ENCODE measurements at places on chromosomes 7 and 10.
A peak's percentile ranks its signal among the peaks of the same experiment; 100 is the strongest.

- no peak for DNase-seq
Measured at GRCh38 chr7:111982804-111983203, 223.4 kb downstream of the DOCK4 start.

DNA sequence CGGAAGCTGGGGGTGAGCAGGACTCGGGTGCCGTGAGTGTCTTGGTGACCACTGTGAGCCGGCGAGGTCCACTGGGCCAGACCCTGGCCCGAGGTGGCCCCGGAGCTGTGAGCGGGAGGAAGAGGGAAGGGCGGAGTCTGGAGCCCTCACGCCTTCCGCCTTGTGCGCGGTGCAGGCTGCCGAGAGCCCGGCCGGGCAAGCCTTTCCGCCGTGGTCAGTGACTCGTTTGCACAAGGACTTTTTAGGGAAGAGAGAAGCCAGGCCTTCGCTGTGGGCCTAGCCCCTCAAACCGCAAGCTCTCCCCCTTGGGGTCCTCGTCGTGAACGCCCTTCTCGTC is 40.9 kb upstream of the ZNF32 start:
- DNase-seq = no peak

DNA sequence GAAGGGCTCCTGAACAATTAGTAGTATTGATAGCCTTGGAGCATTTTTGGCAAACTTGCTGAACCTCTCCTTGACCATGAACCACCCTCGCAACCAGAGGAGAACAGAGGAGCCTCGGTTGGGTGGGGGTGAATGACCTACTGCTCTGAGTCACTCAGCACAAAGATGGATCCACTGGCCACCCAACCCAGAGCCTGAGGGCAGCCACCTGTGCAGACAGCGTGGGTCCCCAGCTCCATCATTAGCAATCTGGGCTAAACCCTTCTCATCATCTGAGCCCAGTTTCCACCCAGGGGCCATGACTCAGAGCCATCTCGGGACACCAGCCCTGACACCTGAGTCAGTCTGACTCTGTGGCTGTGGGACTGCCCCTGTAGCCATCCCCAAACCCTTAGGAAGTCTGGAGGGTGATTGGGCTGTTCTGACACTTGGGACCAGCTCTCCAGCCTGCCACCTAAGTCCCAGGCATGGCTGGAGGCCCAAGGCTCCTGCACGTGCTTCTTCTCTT is 171.8 kb upstream of the GPR26 start:
- DNase-seq = no peak

GRCh38 chr7:8254667-8255066 is 7.3 kb downstream of the ICA1 start:
- no peak for DNase-seq

- no peak for DNase-seq
Measured at GRCh38 chr10:118939211-118940007, 90.1 kb upstream of the NANOS1 start.

GRCh38 chr7:34747867-34748727 is 90.1 kb downstream of the NPSR1 start:
- DNase-seq = peak; percentile 89

GRCh38 chr7:5666361-5666760 is 115.1 kb downstream of the RNF216 start:
- no peak for DNase-seq

- DNase-seq = no peak
Measured at GRCh38 chr10:126939706-126940105, 34.5 kb downstream of the DOCK1 start.

DNA sequence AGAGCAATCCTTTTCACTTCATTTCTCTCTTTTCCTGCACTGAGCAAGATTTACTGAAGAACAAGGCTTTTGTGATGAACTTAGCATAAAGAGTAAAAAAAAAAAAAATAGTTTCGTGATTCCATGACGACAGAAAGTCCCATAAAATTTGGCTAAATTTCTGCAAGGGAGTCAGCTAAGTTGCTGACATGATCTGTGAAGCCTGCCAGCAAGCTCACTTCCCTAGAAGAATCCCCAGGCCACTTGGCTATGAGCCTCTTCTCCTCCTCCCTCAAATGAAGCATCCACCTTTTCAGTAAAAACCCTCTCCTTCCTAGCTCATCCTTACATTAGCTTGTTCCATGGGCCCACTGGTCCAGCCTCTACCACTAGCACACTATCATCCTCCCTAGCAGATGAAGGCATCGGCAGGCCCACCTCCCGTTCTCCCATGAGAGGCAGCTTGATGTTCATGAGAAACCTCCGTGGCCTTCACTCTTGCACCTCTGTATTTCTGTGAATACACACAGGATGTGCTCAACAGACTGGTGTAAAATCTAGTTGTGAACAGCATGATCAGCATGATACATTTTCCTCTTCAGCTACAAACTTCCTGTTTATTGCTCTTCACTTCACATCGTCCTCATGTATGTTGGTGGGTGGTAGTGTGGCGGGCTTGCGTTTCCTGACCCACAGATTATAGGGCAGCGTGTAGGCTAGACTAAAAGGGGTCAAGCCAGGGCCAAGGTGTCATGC is 30.9 kb downstream of the GIMAP8 start:
- no peak for DNase-seq

- no peak for DNase-seq
Measured at GRCh38 chr10:110652475-110653118, 8.5 kb downstream of the RBM20 start.

GRCh38 chr10:84270708-84271107 is 25.9 kb downstream of the RGR start:
- DNase-seq = no peak

GRCh38 chr7:11403781-11404180 is 428.2 kb downstream of the THSD7A start:
- no peak for DNase-seq

- no peak for DNase-seq
Measured at GRCh38 chr7:155377838-155378579, 79.9 kb upstream of the EN2 start.

DNA sequence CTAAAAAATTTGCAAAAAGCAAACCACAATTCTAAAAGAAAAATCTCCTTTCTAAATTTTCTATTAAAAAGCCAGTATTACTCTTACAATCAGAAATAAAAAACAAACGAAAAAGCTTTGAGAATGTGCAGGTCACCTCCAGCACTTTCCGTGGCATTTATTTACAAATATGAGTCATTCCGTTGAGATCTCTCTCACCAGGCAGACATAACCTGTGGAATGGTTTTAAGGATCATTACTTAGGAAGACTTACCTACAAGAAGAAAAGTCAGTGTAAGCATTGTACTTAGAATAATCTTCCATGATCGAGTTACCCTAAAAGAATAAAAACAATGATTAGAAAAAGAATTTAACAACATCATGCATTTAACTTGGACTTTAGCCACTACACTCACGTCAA is 3.3 kb downstream of the SUN3 start:
- no peak for DNase-seq

DNA sequence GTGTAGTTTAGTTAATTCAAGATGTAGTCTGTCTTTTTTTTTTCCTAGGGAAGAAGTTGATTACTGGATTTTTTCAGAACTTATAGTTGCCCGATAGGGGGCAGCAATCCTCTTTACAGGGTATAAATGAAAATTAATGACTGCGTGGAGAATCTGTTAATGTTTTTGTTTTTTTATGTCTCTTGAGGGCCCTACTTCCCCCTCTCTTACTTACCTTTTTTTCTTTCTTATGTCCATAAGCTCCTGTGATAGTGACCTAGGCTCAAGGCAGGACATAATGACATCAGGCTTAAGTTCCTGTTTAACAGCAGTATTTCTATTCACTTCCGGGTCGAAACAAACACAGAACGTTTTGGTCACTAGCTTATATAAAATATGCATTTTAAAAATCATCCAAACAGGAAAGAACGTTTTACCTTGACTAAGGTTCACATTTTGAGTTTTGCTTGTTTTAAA is 18.8 kb downstream of the CDC123 start:
- DNase-seq = no peak

GRCh38 chr7:134779741-134780065 is 269 bp downstream of the CALD1 start:
- no peak for DNase-seq

GRCh38 chr7:20417260-20417659 is 86.6 kb downstream of the ITGB8 start:
- no peak for DNase-seq

- no peak for DNase-seq
Measured at GRCh38 chr10:3563298-3563697, 221.7 kb downstream of the KLF6 start.

DNA sequence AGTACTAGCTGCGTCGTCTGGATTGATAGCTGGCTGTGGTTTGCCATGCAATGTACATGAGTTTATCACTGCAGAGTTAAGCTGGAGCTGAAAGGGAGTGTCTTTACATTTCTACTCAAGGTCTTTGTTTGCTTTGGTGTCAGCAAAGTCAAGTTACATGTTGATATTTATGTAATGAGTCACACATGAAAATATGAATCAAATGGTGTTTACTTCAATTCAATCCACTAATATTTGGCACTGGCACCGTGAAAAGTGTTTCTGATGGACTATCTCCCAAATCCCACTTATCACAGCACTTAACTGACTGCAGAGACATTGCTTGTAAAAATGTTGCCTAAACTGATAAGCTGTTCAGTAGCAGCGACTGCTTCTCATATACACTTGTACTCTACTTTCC is 395.9 kb downstream of the TFEC start:
- DNase-seq = no peak

- DNase-seq = no peak
Measured at GRCh38 chr7:85587785-85588184, 400.9 kb upstream of the SEMA3D start.

DNA sequence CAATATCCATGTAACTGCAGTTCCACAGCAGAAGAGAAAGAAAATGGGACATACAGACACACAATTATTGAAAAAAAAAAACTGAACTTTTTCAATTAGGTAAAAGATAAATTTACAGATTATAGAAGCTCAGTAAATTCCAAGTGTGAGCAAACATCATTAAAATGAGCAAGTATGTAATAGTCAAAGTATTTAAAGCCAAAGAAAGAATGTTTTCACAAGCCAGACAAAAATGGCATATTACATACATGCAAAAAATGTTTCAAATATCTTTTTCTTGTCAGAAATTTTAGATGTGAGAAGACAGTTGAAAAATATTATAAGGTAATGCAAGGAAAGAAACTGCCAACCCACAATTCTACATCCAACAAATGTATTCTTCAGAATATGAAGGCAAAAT is 150.2 kb upstream of the AKR1E2 start:
- no peak for DNase-seq

- DNase-seq = peak; percentile 62
Measured at GRCh38 chr10:35705671-35706070, 63.6 kb upstream of the FZD8 start.

DNA sequence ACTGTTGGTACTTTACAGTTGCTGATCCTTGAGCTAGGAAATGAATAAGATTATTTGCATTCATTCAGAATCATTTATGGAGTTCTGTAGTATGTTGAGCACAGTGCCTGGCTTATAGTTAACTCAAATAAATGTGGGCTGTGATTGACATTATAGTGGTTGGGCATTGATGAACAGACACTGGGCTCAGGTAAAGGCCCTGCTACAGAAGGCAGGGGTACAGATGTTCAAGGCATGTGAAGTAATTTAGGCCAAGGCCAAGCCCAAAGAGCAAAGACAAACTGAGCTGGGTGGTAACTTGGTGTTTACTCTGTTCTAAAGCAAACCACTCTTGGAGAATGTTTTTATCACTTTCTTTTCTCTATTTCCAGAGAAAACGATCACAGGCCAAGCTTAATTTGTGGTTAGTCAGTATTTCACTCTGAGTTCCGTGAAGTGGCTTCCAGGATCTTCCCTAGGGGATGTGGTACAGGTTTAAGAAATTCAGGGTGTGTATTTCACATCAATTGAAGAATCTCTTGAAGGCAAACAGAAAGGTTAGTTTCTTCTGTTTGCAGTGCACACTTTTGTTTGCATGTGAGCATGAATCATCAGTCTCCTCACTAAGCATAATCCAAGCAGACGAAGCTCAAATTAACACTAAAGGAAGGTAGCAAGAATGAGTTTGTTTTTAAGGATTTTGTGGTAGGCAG is 113.9 kb upstream of the PRR15 start:
- no peak for DNase-seq

GRCh38 chr10:8418631-8419030 is 364.1 kb downstream of the GATA3 start:
- DNase-seq = no peak

GRCh38 chr10:75019370-75019769 is 92.1 kb upstream of the SAMD8 start:
- no peak for DNase-seq

DNA sequence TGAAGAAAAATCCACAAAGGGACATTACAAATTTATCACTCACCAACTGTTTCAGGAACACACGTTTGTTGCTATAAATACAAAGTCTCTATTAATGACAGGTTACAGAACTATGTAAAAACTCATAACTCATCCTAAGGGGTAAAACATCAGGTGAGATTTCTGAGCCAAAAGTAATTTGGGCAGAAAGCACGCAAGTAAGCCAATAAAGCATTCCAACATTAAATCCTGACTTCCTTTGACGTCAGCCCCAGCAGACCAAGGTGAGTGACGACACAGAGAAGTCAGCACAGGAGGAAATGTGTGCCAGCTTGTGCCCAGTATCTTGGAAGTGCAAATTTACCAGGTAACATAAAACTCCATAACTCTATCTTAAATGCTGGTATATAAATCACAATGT is 45.7 kb downstream of the IMMP2L start:
- no peak for DNase-seq

- no peak for DNase-seq
Measured at GRCh38 chr10:11472158-11472753, 139.2 kb downstream of the USP6NL start.

- DNase-seq = no peak
Measured at GRCh38 chr10:15137636-15138035, 30.9 kb downstream of the NMT2 start.

DNA sequence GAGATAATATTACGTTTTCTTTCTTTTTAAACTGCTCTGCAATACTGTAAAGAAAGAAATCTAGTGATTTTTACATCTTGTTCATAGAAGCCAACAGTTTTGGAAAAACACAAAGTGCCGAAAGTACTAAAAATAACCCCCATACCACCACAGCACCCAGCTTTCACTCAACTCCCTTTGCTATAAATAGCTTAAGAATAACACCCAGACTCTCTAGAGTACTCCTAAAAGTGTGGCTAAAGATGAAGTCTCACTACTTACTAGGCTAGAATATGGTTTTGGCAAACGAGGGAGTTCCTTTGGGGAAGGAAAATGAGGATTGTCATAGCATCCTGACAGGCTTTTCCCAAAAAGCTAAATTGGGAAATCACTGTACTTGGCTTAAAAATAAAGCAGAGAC is 151.8 kb upstream of the ANK3 start:
- no peak for DNase-seq

- no peak for DNase-seq
Measured at GRCh38 chr7:111931958-111932357, 274.2 kb downstream of the DOCK4 start.

DNA sequence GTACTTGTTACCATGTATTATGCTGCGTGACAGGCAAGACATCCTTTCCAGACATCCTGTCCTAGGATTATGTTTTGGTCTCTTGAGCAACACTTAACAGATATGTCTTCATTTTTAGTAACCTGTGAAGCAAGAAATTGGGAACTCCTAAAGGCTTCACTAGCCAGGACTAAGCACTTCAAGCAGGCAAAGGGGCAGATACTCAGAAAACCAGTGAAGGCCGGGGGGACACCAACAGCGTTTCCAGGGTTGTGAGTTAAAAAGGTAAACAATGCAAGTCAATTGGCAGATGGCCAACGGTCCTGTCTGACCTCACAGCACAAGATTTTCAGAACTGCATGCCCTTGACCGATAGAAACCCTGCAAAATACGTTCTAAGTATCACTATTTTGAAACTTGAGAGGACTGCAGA is 77.6 kb upstream of the SFMBT2 start:
- no peak for DNase-seq

Data from kidney epithelial cell (primary cell).